ENCODE measurements at places on chromosomes 3 and 15. TPM values are rescaled to one million over a fixed set of nuclear protein-coding genes. Genes with fewer than 3 reads are reported as not detected.

The INTS14 gene
- 28.6 TPM for total RNA-seq

The MLF1 gene
- 72.9 TPM for total RNA-seq

The FBXO40 gene
- not detected for total RNA-seq

The INKA1 gene
- total RNA-seq = 5.1 TPM

The MITF gene
- 4.4 TPM for total RNA-seq

The OCA2 gene
- total RNA-seq = 7.4 TPM

The OR5H15 gene
- not detected for total RNA-seq

The ZNF80 gene
- total RNA-seq = 0.23 TPM

The KPNA1 gene
- 56.1 TPM for total RNA-seq
